A549 treated with CpdA at 1 μM for 4 hours (cell line): ENCODE measurements at places on chromosomes 4 and X. TPM values are rescaled to one million over a fixed set of nuclear protein-coding genes. Genes with fewer than 3 reads are reported as not detected.

The KDR gene
- not detected in 5 replicates for total RNA-seq

The LPAR4 gene
- not detected in 5 replicates for total RNA-seq

The STK32B gene
- total RNA-seq, result 20.5 to 23.6 TPM (median 21.6 TPM) in 5 replicates

The PRR32 gene
- not detected in 5 replicates for total RNA-seq

The ERAS gene
- 0.10 TPM in 1 of 5 replicates, not detected in the others for total RNA-seq

The ETDA gene
- not detected in 5 replicates for total RNA-seq

The CC2D2A gene
- total RNA-seq, result 10.0 to 14.3 TPM (median 12.9 TPM) in 5 replicates

The HTN1 gene
- not detected in 5 replicates for total RNA-seq

The ABCG2 gene
- total RNA-seq, result 20.6 to 24.1 TPM (median 21.2 TPM) in 5 replicates

The PCDH10 gene
- total RNA-seq, result 0.09 to 0.27 TPM (median 0.15 TPM) in 5 replicates

The ZNF732 gene
- total RNA-seq, result not detected in 5 replicates

The SH3TC1 gene
- 7.3 to 9.2 TPM (median 8.8 TPM) in 5 replicates for total RNA-seq

The RHOXF1 gene
- total RNA-seq, result not detected in 5 replicates
